HepG2 (cell line): ENCODE measurements at places on chromosomes 4 and X. TPM values are rescaled to one million over a fixed set of nuclear protein-coding genes. Genes with fewer than 3 reads are reported as not detected.

DNA sequence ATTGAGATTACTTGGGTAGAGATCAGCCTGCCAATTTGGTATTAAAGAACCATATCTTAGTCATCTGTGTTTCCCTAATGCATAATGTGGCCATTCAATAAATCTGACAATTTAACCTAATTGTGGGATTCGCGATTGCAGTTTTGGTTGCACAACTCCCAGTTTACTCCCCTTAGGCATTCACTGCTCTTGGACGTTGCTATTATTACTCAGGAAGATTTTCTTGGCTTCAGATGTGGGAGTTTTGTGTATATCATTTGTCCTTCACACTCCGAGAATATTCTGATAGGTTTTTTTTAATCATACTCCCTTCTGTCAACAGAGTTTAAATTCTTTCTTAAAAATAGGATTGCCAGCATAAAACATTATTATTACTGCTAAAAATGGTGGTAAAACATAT is 22.0 kb upstream of the TRPC3 start:
- no peak for DNase-seq

DNA sequence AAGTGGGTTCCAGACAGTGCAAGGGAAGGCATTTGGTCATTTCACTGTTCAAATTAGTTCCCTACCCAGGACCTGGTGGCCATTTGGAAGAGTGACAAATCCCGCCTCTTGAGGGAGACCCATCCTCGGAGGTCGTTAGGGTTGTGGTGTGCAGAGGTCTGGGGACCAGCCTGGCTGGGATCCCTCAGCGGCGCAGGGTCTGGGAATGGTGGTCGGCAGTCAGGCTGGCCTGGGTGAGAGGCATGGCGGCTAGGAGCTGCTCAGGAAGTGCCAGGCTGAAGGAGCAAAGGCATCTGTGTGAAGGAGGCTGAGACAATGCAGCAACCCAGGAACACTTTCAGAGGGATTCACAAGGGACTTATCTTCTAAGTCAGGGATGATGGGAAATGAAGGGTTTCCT is 6.7 kb downstream of the NLGN3 start:
- no peak for DNase-seq

- no peak for DNase-seq
Measured at GRCh38 chrX:117689956-117690355, 426.7 kb downstream of the KLHL13 start.

- DNase-seq = no peak
Measured at GRCh38 chrX:64437665-64438064, 42.4 kb upstream of the MTMR8 start.

GRCh38 chr4:23972187-23972586 is 82.3 kb upstream of the PPARGC1A start:
- no peak for DNase-seq

MAGEH1 gene
- total RNA-seq = 3.0 and 5.0 TPM in 2 replicates
